ENCODE measurements at places on chromosomes 11 and 22. TPM values are rescaled to one million over a fixed set of nuclear protein-coding genes. Genes with fewer than 3 reads are reported as not detected.

Gene CALCB
- total RNA-seq: not detected

Gene CABP4
- 2.7 TPM for total RNA-seq

Gene P4HA3
- total RNA-seq: 2.0 TPM

Gene KRTAP5-2
- total RNA-seq: not detected

Gene RRP7A
- total RNA-seq: 57.1 TPM

Gene NELL1
- not detected for total RNA-seq

Gene CBL
- total RNA-seq: 36.6 TPM

Gene TEX54
- not detected for total RNA-seq

Gene TRIM6
- 6.2 TPM for total RNA-seq

Gene KCNC1
- total RNA-seq: not detected

Data from left lung (tissue), 14 donors.